Right lung (tissue), 10 donors: ENCODE measurements at places on chromosomes 6 and 20. TPM values are rescaled to one million over a fixed set of nuclear protein-coding genes. Genes with fewer than 3 reads are reported as not detected.

DNA sequence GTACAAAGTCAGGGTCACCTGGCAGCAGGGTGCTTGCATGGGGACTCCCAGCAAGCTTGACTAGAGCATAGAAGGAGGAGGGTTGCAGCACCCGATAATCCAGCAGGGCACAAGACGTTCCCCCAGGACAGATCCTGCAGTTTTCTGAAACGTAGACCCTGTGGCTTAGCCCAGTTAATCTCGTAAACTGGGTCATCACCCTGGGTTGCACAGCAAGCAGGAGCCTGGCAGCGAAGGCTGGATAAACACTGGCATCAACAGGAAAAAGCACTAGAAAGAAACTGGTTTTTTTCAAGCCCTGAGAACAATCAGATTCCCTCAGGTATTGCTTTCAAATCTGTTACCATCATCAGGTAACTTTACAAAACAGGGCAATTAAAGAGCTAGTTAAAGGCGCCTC is 92.6 kb downstream of the PDE7B start:
- no peak for DNase-seq

GRCh38 chr6:38786486-38786885 is 71.4 kb downstream of the DNAH8 start:
- no peak for DNase-seq

Gene FOXF2
- polyA plus RNA-seq = 56.7 TPM

DNA sequence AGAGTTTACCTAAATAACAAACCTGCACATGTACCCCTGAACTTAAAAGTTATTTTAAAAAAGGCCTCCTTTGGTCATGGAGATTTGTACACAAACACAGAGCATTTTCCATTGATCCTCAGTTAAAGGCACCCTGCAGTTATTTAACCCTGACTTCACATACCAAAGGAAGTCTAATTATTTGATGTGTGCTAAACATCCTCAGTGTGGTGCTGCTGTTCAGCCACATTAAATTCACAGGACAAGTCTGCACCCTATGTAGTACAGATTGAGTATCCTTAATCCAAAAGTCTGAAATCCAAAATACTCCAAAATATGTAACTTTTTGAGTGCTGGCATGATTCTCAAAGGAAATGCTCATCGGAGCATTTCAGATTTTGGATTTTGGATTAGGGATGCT is 21.4 kb downstream of the KCNQ5 start:
- no peak for DNase-seq

DNA sequence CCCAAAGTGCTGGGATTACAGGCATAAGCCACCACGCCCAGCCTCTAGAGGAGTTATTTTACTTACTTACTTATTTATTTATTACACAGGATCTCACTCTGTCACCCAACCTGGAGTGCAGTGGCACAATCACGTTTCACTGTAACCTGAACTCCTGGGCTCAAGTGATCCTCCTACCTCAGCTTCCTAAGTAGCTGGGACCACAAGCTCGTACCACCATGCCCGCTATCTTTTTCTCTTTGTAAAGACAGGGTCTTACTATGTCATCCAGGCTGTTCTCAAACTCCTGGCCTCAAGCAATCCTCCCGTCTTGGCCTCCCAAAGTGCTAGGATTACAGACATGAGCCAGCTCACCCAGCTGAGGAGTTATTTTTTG is 1.6 kb upstream of the TRIB3 start:
- no peak for DNase-seq

DNA sequence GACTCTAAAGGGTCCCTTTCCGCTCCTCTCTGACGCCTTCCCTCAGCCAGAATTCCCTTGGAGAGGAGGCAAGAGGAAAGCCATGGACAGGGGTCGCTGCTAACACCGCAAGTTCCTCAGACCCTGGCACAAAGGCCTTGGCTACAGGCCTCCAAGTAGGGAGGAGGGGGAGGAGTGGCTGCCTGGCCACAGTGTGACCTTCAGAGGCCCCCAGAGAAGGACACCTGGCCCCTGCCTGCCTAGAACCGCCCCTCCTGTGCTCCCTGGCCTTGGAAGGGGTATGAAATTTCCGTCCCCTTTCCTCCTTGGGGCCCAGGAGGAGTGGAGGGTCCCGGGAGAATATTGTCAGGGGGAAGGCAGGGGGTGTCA is 2.7 kb downstream of the VEGFA start:
- DNase-seq = no peak

Gene SIGLEC1
- 2.7 TPM for polyA plus RNA-seq

GRCh38 chr6:146347090-146347489 is 196.5 kb upstream of the RAB32 start:
- DNase-seq = no peak

- DNase-seq = no peak
Observed at GRCh38 chr6:30894935-30895334, 10.6 kb downstream of the DDR1 start.

DNA sequence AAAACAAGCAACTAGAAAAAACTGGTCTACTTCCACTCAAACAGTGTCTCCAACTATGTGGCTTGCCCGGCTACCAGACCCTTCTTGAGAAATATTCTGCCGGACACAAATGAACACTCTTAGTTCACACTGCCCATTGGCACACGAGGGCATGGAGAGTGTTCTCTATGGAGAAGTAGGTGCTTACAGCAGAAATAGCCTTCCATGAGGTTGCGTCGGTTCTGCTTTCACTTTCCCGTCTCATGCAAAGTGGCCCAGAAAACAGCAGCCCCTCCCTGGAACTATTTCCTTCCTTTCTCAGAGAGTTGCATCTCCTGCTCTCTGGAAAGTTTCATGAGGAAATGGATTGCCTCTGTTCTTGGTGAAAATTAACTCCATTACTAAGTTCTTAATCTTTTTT is 9.5 kb upstream of the HLA-DOA start:
- peak; percentile 26 for DNase-seq

DNA sequence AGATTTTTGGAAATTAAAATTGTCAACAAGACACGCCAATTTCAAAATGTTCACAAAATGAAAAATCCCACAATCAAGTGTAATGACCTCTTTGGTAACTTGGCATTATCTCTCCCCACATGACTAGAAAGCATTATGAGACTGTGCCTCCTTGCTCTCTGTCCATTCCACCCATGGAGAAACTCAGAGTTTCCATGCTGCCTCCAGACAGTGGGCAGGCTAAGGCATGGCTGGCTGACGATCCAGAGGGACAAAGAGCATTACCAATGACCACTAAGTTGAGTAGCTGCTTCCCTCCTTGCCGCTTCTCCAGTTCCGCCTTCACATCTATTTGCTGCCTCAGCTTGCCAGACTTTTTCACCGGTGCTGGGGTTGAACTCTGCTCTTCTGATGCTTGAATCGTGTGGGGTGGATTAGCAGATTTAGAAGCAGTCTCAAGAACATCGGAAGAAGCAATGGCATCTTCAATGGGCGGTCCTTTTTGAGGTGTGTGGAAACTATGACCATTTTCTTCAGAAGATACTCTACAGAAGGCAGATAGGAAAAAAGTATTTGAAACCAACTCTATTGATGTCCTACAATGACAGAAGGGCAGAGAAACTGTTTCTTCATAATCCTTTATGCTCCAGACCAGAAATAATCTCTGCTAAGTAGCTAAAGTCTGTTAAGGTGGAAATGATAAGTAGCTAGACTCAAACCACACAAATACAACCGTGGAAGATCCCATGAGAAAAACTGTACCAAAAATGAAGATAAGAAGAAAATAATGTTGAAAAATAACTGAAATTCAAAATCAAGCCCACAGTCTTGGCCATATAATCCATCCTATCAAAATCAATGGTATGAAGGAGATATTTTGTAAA is 47.5 kb upstream of the ALDH8A1 start:
- DNase-seq = no peak

Gene PMEPA1
- polyA plus RNA-seq = 25.5 TPM

DNA sequence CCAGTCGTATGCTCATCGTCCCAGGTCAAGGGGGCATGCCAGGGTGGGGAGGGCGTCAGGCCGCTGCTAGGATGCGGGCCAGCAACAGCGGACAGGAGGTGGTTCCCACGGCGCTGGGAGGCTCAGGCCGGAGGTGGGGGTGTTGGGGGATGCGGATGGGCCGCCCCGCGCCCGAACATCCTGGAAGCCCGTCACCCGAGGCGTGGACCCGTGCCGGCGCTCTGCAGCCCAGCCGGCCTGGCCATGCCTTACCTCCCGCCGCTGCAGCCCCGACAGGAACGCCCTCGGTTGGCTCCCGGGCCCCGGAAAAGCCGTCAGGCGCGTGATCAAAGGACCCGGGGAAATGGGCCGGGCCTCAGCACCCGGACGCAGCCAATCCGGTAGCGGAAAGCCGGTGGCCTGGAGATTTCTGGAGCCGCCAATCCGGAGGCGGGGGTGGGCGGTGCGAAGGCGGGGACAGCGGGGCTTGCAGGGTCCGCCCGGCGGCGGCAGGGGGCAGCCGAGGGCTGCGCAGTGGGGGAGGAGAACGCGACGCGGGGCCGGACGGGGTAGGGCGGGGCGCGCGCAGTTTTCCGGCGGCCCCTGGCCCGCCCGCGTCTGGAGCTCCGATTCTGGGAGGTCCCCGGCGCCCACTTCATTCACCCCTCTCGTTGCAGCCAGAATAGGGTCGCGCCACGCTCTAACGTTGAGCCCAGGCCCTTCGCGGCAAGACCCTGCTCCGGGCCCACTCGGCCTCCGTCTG is at the start of gene SMIM29:
SMIM29 (minus strand) TSS at position 280 of the 742 bp plus-strand sequence. CDS start 1,215 bp downstream, outside the sequence.
- DNase-seq = peak; percentile 94

Gene PHACTR1
- polyA plus RNA-seq = 14.5 TPM

Gene LPIN3
- polyA plus RNA-seq = 16.8 TPM

DNA sequence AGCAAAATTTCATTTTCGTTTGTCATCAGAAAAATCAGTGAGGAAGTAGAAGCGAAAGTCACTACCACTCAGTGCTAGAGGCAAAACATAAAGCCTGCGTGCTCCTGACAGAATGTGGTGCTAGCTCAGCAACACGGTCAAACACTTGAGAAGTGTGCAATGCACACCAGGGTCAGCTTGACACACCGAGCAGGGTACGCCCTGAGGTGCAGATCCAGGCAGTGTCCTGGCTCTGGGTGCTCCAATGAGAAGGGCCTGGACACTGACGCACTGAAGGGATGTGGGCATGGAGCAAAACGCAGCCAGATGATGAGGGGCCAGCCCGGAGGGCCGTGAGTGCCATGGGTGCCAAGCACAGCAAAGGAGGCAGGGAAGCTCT is 5.9 kb downstream of the RNASET2 start:
- no peak for DNase-seq

- DNase-seq = no peak
Observed at GRCh38 chr6:73569121-73569520, 48.3 kb upstream of the EEF1A1 start.

- no peak for DNase-seq
Observed at GRCh38 chr6:57247603-57248002, 25.5 kb upstream of the RAB23 start.

Gene APOM
- polyA plus RNA-seq = 6.4 TPM

- no peak for DNase-seq
Observed at GRCh38 chr6:19895866-19896692, 58.9 kb downstream of the ID4 start.

Gene SLC52A3
- polyA plus RNA-seq = 0.48 TPM
